ENCODE measurements at places on chromosomes 11 and 22. TPM values are rescaled to one million over a fixed set of nuclear protein-coding genes. Genes with fewer than 3 reads are reported as not detected.

The MS4A3 gene
- not detected for polyA plus RNA-seq

The MMP10 gene
- polyA plus RNA-seq: 0.29 TPM

The SEPTIN3 gene
- polyA plus RNA-seq: 0.06 TPM

The LGALS1 gene
- polyA plus RNA-seq: 9,143 TPM

The SLC25A17 gene
- 26.0 TPM for polyA plus RNA-seq

The GLB1L2 gene
- 0.18 TPM for polyA plus RNA-seq

The ZC3H12C gene
- polyA plus RNA-seq: 5.5 TPM

The FREY1 gene
- 0.33 TPM for polyA plus RNA-seq

The RAC2 gene
- polyA plus RNA-seq: 13.7 TPM

GRCh38 chr11:120197251-120197891 is 13.5 kb upstream of the OAF start:
- peak; percentile 60 for DNase-seq

DNA sequence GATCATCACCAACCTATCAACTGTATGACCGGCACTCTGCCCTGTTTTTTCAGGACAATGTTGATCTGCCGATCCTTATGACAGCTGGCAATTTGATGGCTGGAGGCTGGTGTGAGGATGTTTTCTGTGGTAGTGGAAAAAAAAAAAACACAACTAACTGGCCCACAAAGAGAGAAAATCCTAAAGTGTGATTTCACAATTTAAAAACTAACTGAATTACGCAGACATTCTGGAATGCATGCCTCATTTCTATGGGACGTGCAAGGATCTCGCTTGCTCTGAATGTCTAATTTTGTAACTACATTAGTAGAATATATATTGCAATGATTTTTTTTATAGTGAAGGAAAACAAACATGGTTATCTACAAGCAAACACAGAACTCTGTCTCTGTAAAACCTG is 590.5 kb downstream of the ETS1 start:
- no peak for DNase-seq

DNA sequence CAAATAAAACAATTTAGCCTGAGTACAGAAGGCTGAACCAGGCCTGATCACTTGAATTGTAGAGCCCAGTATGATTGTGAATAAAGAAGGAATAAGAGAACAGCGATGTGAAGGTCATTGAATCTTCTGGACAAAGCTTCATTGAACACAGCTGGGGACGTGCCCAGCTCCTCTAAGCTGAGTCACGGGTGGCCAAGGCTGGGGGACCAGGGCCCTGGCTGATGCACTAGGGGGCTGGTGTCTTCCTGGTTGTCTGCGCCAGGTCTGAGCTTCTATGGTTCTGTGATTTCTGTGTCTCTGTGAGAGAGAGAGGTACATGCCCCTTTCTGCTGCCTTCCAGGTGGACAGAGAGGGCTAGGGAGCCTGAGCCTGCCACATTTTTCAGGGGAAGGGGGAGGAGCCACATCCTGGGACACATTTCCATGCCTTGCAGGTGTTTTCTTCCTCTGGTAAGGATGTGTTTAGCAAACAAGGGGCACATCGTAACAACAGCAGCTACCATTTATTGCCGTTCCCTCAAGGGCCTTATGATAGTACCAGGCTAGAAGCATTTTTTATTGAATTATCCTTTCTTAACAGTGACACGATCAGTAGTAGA is 135.7 kb downstream of the C11orf91 start:
- no peak for DNase-seq

DNA sequence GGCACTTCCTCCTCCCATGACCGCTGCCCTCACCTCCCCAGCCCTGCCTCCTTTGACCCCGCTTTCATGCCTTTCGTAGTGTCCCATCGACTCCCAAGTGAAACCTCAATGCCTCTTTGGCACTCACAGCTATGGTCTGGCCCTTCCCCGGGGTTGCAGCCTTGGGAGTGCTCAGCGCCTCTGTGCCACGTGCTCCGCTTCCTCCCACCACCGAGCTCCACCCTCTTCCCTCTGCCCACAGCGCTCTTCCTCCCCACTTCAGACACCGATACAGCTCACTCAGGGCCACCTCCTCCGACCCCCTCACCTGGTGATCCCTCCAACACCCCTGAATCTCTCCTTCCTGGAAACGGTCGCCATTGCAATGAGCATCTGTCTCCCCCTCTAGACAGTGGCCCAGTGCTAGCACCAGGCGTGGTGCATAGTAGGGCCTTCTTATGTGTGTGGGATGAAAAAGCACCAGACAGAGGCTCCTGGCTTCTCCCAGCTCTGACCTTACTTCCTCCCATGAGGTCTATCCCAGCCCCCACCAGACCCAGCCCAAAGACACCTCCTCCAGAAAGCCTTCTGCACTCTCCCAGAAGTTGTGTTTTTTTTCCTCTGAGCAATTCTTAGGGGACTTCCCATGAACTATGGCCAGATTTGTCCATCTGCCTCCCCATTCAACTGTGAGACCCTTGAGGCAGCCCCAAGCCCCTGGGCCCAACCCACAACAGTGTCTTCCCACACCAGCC is 16.4 kb upstream of the SCGB1A1 start:
- DNase-seq: no peak

DNA sequence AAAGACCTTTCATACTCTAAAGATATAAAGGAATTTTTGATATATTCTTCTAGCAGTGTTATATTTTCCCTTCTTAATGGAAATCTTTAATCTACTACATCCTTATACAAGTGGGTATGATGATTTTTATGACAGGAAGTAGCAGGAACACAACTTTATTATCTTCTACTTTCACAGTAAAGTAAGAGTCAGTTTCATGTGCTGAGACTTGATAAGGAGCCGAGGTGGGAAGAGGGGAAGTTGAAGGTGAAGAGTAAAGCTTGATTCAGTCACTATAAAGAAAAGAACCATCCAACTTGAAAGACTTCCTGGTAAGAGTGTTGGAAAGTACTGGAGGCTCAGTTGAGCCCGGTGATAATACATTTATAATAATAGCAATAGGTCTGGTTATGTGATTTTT is 82.1 kb upstream of the PTH start:
- no peak for DNase-seq

- DNase-seq: no peak
These were observed 54.0 kb upstream of the SEZ6L start for GRCh38 chr22:26115266-26115665.

GRCh38 chr22:27175021-27175838 is 517.8 kb downstream of the MIAT start:
- DNase-seq: no peak

- DNase-seq: no peak
These were observed 5.2 kb downstream of the APOBEC3B start for GRCh38 chr22:38987171-38987895.

- no peak for DNase-seq
These were observed 785.2 kb downstream of the KCNA4 start for GRCh38 chr11:29231586-29231985.

DNA sequence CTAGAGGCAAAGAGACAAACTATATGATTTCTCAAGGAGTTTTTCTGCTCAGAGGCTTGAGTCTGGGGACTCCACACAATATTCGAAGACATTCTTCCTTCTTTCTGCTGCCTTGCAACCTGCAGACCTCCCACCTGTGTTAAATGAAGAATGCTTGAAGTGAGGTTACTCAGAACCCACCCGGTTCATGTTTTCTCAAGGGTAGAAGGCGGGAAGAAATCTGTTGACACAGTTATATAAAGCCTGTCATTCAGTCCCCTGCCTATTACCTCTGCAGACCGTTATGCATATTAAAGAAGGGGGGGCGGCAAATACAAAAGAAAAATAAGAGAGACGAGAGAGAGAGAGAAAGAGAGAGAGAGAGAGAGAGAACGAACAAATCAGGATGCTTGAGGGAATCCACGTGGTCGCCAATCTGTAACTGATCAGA is 2.2 kb upstream of the KMT2A start:
- no peak for DNase-seq

GRCh38 chr11:126816645-126817044 is 183.9 kb downstream of the KIRREL3 start:
- DNase-seq: no peak

DNA sequence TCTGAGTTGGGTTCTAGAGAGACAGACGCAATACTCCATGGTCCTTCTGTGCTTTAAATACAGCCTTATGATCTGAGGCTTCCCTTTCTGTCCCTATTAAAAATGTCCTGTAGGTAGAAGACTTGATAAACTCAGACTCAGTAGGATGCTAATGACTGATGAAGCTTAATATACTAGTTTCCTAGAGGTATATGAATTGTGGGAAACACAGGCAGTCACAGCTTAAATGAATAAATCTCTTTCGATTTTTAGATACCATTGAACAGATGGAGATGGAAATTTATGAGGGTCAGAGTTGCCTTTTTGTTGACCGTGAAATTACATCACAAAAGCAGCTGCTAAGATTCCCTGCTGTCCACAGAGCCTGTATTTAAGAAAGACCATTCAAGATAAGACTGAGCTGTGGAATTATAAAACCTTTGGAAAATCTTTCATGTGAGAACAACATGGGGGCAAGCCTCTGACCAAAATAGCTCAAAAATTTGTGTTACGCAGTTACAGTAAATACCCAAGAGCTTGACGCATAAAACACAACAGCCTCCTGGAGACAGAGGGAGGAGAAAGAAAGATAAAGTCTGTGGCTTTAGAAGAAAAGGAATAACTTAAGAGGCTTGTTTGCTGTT is 172.3 kb downstream of the AASDHPPT start:
- peak; percentile 35 for DNase-seq

- DNase-seq: no peak
These were observed 145.9 kb downstream of the CEP164 start for GRCh38 chr11:117473481-117474091.

DNA sequence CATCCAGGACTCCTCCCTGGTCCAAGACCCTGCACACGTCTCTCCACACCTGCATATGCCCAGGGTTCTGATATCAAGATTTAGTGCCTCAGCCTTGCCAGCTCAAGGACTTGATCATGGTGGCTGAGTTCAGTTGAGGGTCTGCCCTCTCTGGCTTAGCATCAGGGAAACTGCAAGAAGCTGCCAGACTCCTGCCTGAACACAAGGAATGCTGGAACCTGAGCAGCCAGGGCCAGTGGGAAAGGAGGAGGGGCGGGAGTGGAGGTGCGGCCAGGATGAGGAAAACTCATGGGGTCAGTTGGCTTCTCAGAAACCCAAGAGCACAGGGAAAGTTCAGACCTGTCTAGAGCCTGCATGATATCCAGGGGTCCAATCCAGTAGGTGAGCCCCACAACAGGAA is 546.1 kb downstream of the BUD13 start:
- DNase-seq: no peak

GRCh38 chr11:35887737-35888136 is 56.1 kb upstream of the LDLRAD3 start:
- DNase-seq: no peak

GRCh38 chr22:24727218-24727851 is 47.2 kb downstream of the PIWIL3 start:
- DNase-seq: no peak

- DNase-seq: no peak
These were observed 1084.9 kb downstream of the BRD1 start for GRCh38 chr22:48742556-48743343.

Data from BJ (cell line).